ENCODE measurements at places on chromosomes 5 and 9.

DNA sequence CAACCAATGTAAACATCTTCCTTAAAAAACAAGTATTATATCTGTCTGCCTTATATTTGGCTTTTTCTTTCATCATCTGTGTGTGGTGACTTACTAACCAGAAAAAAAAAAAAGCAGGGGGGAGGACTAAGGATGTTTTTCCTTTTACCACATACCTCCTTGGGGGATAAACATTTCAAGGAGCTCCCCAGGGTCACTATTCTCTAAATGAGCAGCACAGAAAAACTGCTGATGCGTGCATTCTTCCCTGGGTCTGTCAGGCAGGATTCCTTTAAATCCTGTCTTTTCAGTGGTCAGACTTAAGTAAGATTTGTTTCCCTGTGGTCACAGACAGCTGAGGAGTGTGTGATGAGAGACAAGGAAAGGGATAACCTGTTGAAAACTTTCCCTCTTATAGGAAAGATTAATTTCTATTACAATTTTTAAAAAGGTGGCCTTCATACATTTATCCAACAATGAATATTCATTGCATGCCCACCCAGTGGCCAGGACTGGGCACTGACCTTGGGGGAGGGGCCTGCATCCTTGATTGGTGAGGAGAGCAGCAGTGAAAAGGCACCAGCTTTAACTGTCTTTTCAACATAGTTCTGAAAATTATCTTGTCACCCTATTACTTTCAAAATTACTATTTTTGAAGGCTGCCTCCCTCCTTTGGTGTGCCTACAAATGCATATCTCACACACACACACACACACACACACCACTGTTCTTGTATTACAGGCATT is 123.1 kb downstream of the TLE4 start:
- peak; percentile 81 for DNase-seq

GRCh38 chr9:63817622-63818518 is 1467.1 kb downstream of the FOXD4L5 start:
- no peak for DNase-seq

- no peak for DNase-seq
Measured at GRCh38 chr9:5909976-5910375, 19.3 kb downstream of the MLANA start.

DNA sequence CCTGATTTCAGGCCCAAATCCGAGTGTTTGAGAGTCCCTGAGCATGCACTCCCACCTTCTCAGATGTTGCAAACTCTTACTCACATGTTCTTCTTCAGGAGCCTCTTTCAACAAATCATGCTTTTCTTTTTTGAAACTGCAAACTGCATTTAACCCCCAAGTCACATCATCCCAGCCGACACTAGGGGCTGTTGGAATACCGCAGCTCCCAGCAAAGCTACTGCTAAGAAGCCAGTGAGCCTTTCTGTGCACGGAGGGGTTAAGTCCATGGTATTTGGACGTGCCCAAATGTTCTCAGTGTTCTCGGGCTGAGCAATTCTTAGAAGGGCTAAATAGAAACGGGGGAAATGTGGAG is 282.9 kb downstream of the NFIB start:
- no peak for DNase-seq

DNA sequence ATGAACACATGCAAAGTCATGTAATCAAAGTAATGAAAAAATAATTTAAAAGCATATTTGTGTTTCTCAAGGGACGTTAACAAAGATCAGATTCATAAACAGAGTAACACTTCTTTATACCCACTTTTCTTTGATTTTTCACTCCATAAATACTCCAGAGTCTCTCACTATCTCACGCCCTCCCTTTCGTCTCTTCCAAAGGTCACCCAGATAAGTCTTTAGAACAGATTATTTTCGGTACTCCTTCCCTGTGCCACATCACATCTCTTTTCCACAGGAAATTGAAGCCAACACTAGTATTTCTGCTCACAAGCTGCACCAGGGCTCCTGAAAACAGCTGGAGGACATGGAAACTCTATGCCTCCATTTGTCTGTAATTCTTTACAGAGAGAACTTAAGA is 15.4 kb upstream of the ALDOB start:
- DNase-seq = no peak

GRCh38 chr9:137892424-137893191 is 15.0 kb downstream of the CACNA1B start:
- no peak for DNase-seq

GRCh38 chr9:69627281-69627680 is 44.9 kb downstream of the APBA1 start:
- DNase-seq = no peak

- no peak for DNase-seq
Measured at GRCh38 chr5:82365744-82366228, 87.6 kb upstream of the RPS23 start.

GRCh38 chr5:169746147-169746694 is 109.1 kb downstream of the DOCK2 start:
- DNase-seq = no peak

DNA sequence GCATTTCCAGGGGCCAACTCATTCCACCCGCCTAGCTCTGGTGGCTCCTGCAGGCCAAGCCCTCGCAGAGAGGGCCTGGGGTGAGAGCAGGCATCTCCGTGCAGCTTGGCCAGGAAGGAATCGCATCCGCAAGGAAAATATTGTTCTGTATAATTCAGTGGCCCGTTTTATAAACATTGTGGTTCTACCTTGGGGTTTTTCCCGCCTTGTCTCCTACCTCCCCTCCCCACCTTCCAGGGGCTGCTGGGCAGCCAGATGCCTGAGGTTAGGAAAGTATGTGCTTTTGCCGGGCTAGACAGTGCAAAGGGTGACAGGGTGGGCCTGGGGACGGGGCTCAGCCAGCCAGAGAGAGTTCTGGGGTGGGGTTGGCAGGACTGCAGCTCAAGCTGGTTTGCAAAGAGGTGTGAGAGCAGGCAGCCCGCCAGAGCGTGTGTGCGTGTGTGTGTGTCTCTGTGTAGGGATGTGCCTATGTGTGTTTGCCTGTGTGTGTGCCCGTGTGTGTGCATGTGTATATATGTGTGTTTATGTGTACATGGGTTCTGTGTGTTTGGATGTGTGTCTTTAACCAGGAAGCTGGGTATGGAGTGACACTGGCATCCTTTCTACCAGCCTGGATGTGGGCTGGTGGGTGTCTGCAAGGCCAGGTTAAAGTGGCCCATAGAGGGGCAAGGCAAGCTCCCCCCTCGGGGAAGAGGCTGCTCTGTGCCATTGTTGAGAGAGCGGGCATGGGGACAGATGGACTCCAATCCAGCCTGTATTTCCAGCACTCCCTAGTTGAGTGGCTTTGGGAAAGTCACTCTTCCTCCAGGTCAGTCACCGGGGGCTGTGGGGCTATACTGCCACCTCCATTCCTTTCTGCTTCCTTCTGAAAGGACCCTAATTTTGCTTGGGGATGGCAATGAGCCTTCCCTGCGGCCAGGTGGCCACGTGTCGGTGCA is 10.6 kb upstream of the SLC2A6 start:
- no peak for DNase-seq

GRCh38 chr9:136675477-136676296 is 11.6 kb downstream of the AGPAT2 start:
- no peak for DNase-seq

DNA sequence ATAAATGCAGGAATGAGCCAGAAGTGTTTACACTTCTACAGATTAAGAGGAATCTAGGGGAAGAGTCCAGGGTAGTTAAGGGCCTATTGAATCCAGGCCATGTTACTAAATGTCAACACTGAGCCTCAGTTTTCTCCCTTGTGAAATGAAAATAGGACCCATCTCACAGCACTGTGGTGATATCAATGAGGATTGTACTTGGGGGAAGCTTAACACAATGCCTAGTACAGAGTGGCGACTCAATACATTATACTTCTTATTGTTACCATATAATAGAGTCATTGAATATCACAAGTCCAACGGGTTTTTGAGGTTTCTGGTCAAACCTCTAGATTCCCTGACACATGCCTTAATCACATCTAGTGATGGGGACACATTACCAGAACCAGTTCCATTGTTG is 4.6 kb downstream of the TRUB2 start:
- DNase-seq = no peak

GRCh38 chr9:134743853-134744252 is 102.2 kb downstream of the COL5A1 start:
- DNase-seq = no peak

DNA sequence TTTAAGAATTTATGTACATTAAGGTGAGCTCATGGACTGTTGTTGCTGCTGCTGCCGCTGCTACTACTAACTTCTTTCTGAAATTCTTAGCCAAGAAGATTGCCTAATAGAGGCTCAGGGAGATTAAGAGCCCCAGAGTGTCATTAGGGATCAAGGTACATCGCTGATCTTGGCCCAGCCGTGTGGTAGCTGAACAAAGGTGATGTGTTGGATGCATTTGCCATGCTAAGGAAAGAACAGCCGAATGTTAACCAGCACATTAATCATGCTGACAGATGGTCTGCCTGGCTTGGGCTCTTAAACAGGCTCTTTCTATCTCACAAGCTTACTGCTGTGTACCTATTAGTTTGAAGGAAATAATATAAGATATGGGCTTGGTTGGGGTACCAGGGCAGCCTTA is 137.1 kb downstream of the KCTD16 start:
- no peak for DNase-seq

DNA sequence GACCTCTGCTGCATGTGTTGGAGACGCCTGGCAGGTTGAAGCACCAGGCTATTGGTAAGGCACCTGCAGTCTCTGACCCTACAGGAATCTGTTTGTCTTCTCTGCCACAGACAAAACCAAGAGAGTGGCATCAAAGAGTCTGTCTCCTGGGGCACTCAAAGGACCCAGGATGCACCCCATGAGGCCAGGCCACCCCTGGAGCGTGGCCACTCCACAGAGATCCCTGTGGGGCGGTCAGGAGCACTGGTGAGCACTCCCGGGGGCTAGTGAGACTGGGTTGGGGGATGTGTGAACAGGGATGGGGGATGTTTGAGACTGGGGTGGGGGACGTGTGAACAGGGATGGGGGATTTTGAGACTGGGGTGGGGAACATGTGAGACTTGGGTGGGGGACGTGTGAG is 240.3 kb downstream of the CACNA1B start:
- DNase-seq = no peak

- DNase-seq = no peak
Measured at GRCh38 chr5:83249156-83249555, 171.8 kb downstream of the XRCC4 start.
